ENCODE measurements at places on chromosomes 6 and 20. TPM values are rescaled to one million over a fixed set of nuclear protein-coding genes. Genes with fewer than 3 reads are reported as not detected.

GRCh38 chr6:37585937-37586336, 86.2 kb upstream of the CCDC167 start:
- no peak for DNase-seq

DNA sequence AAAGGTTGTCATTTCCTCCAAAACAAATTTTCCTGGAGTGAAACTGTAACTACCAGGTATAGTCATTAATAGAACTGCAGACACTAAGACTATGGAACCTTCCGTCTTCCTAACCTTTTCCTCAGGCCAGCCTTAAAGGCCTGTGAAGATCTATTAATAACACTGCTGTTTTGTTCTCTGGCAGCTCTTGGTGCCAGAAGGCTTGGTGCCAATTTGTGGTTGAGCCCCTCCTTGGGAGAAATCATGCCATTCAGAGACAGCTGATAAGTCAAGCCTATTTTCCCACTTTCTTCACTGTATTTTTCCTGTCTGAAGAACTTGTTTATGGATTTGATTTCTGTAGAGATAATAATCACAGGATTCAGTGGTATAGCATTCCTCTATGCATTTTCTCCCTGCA, 64.8 kb downstream of the HCRTR2 start:
- peak; percentile 49 for DNase-seq

GRCh38 chr20:42706759-42707158, 482.9 kb downstream of the PTPRT start:
- no peak for DNase-seq

DNA sequence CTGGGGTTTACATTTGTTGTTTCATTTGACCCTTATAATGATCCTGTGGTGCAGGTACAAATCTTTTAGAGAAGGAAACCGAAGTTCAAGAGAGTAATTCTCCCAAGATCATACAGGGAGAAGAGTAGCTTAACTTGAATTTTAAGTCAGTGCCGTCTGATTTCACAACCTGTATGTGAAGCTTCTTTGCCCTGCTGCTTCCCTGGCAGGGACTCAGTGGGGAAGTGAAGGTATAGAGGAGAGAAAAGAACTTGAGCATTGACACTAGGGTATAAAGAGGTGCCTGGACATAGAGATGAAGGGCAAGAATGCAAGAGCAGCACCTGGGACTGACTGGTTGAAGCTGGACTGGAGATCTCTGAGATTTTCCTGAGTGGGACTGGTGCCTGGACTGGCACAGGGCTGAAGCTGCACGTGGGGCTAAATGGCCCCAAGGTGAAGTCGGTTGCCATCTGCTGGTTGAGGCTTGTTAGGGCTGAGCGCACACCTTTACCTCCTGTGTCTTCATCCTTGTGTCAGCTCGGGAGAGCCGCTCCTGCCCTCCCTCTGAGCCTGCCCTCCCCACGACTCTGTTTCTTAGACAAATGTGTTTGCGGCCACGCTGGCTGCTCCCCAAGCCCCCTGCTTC, 41.8 kb downstream of the FARS2 start:
- DNase-seq, result peak; percentile 68

GRCh38 chr6:90005048-90005827, 111.0 kb downstream of the GJA10 start:
- DNase-seq, result no peak

- DNase-seq, result peak; percentile 30
These were observed 187.7 kb downstream of the UST start for GRCh38 chr6:148934539-148934938.

CDH26 gene
- 0.26 TPM for total RNA-seq

DNA sequence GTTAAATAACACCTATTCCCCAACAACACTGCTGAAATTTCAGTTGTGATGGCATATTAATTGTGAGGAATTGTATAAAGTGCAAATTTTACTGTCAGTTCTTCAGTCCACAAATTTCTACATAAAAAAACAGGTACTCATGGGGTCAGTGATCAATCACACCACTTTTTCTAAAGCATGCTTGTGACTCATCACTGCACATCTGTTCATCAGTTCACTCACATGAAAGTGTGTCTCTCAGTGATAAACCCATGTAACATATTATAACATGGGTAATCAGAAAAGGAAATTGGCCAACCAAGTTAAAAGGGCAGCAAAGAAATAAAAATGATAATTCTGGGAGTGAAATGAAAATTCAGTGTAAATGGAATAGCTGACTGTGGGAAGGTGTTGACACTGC, 234.7 kb upstream of the FKBP1C start:
- no peak for DNase-seq

GRCh38 chr6:127606131-127606562, 29.2 kb downstream of the C6orf58 start:
- DNase-seq, result no peak

- no peak for DNase-seq
These were observed 209.8 kb downstream of the TFAP2A start for GRCh38 chr6:10205120-10205519.

TRIM10 gene
- not detected for total RNA-seq

VEGFA gene
- total RNA-seq, result 272 TPM

TMEM217 gene
- total RNA-seq, result not detected

DNA sequence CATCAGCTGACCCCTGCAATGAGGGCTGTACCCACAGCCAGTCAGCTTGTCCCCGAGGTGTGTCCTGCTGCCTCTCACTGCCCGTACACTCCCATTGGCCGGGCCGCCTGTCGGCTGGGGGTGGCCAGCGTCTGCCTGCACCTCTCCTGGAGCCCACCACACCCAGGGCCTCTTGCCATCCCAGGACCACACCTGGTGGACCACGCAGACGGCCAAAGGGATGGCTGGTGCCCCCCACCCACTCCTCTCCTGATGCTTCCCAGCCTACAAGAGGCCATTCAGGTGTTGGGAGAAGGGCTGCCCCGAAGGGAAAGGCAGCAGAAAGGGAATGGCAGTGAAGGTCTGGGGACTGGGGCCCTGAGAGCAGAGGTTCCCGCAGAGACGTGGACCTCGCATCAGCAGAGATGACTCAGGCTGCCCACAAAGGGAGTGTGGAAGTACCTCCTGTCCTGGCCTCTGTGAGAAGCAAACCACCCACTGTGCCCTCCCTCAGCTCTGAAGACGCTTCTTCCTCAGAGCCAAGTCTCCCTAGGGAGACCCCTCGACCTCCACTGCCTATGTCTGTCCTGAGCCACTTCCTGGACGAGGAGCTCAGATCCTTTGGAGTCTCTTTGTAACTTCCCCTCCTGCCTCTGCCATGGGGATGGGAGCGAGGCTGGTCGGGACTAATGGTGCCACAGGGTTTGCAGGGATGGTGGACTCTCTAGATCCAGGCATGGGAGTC, 60.9 kb downstream of the PYGB start:
- peak; percentile 4 for DNase-seq

GRCh38 chr20:53773792-53774401, 180.3 kb upstream of the ZNF217 start:
- DNase-seq, result no peak

DNA sequence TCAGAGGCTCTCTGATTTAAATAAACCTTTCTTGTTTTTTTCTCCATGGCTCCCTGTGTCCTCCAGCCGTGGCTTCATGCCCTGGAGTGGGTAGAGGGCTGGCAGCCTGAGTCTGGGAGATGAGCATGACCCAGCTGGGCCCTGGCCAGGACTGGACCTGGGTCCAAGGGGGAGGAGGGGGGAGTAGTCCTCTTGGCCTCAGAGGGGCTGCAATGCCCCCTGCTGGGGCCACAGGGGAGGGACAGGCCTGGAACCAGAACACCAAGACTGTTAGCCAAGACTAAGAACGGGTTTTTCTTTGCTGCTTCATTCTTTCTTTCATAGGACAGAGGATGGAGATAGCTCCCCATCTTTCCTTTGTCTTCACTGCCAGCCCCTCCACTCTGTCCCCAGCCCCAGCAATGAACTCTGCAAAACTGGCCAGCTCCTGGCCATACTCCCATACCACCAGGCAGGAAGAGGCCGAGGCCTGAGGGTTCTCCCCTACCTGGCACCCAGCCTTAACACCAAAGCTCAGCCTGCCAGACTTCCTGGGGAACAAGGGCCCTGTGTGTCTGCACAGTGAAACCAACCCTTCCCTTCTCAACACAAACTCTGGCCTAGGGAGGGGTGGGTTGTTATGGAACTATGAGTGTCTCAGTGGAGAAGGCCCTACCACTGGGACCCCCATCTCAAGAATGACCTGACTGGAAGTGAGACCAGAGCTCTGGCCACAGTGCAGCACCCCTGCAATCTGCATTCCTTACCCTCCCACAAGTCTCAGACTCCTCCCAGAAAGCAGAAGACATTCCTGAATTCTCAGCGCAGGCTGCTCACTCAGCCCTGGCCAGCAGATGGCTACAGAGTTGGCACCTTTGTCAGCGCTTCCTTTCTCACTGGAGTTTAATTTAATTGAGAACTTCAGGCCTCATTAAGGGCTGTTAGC, 11.0 kb downstream of the SLC29A1 start:
- DNase-seq, result peak; percentile 75

DNA sequence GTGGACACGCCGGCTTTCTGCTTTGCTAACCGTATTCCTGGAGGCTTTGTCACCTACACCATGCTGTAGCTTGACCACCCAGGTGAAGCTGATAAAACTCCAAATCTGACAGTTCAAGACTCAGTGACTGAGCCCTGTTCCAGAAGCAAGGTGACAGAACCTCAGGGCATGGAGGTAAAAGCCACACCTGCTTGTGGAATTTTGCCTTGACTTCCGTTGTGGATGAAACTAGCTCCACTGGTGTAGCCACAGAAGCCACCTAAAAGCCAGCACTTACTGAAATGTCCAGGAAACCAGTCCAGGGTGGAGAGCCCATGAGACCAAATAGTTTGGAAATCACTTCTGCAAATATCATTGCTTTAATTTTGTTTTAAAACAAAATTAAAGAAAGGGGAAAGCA, 11.0 kb downstream of the CST8 start:
- DNase-seq, result no peak

DNA sequence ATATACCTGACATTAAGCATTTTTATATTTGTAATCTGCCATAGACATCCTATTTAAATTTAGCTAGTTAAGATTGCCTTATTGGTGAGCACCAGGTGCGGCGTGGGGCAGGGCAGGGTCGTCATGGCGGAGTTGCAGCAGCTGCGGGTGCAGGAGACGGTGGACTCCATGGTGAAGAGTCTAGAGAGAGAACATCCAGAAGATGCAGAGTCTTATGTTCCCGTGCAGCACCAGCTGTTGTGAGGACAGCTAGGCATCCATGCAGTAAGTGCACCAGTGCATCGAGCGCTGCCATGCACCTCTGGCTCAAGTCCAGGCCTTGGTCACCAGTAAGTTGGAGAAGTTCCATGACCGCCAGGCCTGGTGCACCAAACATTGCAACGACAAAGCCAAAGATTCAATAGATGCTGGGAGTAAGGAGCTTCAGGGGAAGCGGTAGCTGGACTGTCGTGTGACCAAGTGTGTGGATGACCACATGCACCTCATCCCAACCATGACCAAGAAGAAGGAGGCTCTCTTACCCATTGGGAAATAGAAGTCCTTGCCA, 586.2 kb downstream of the CD109 start:
- DNase-seq, result no peak

- DNase-seq, result no peak
These were observed 8.4 kb downstream of the GGT7 start for GRCh38 chr20:34864216-34864615.

- no peak for DNase-seq
These were observed 144.3 kb downstream of the CDH4 start for GRCh38 chr20:61396262-61396848.

DNA sequence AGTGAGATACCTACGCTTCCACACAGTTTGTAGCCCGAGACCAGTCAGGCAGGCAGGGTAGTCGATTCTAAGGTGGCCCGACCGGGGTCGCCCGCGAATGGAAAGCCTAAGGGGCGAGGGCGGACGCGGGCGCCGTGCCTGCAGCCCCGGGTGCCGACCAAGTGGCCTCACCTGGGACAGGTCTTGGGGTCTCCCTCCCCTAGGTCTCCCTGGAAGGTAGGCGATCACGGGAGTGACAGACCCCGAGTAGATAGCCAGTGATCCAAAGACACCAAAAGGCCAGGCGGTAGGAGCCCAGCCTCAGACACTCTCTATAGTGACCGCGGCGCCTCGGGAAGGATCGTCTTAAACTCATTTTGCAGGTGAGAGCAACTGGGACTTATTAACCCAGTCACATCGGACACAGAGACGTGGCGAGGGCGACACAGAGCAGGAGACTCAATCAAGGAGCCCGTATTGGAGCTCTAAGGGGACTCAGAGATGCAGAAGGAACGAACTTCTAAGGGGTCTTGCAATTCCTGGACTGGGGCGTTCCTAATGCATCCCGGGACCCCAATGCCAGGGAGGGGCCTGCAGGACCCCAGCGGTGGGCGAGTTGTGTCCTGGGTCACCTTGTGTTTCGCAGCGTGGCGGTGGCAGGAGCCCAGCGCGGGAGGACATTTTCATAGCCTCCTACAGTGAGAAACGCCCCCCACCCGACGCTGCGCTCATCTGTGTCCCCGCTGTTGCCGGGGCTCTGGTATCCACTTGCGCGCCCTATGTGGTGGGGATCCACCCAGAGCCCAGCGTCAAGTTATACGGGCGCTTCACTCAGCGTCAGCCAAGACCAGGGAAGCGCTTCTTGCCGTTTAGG, 2.1 kb upstream of the VSX1 start:
- DNase-seq, result no peak

GRCh38 chr20:4894981-4895381, 106.3 kb downstream of the SLC23A2 start:
- DNase-seq, result no peak

- DNase-seq, result no peak
These were observed 83.5 kb upstream of the SCAF8 start for GRCh38 chr6:154649721-154650120.

DNA sequence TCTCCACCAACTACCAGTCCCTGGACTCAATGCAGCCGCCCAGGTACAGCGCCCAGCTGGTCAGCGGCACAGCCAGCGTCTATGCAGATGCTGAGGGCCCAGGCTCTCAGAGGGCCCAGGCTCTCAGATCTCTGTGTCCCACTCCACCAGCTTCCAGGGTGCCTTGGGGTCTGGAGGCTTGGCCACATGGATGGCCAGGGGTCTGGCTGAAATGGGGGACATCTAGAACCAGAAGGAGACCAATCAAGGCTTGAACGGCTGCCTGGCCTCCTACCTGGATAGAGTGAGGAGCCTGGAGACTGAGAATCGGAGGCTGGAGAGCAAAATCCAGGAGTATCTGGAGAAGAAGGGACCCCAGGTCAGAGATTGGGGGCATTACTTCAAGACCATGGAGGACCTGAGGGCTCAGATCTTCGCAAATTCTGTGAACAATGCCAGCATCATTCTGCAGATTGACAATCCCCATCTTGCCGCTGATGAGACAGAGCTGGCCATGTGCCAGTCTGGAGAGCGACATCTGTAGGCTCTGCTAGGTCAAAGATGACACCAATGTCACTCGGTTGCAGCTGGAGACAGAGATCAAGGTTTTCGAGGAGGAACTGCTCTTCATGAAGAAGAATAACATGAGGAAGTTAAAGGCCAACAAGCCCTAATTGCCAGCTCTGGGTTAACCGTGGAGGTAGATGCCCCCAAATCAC, 44.1 kb upstream of the GRM4 start:
- DNase-seq, result no peak

GRCh38 chr20:43752051-43752360, 25.2 kb upstream of the GTSF1L start:
- no peak for DNase-seq

NT5DC1 gene
- total RNA-seq, result 10.9 TPM

DNA sequence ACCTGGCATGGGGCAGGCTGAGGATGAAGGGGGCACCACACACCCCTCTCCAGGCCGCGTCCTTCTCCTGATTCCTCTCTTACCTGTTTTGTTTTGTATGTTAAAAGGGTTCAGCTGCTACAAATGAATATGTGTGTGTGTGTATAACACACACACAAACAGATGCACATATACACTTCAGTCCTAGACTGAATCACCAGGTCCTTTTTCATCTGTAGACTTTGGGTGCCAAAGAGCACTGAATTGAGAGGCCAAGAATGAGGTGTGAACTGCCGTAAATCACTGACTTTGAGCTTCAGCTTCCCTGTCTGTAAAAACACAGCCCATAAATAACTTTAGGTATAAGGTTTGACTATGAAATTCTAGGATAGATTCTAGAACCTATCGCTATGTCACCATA, 40.5 kb downstream of the SULF2 start:
- no peak for DNase-seq

MDFI gene
- total RNA-seq, result 4.9 TPM

All from body of pancreas (tissue), 4 donors.